ENCODE measurements at places on chromosomes 3 and 15.
A peak's percentile ranks its signal among the peaks of the same experiment; 100 is the strongest.

DNA sequence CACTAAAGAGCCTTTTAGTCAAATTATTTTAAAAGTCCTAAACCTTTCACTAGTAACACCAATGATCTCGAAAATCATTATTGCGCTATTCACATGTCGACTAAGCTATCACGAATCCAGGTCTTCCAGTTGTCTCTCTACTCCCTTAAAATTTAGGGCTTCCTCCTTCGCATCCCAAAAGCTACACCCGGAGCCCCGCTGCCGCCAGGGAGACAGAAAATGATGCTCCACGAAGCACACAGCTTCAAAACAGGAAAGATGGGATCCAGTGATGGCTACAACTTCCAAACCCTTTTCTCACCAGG, 253 bp downstream of the IFT80 start:
- no peak for DNase-seq

GRCh38 chr15:33866101-33866737, 102.1 kb upstream of the CHRM5 start:
- no peak for DNase-seq

- DNase-seq: no peak
These were observed 40.5 kb downstream of the FILIP1L start for GRCh38 chr3:100073714-100074307.

DNA sequence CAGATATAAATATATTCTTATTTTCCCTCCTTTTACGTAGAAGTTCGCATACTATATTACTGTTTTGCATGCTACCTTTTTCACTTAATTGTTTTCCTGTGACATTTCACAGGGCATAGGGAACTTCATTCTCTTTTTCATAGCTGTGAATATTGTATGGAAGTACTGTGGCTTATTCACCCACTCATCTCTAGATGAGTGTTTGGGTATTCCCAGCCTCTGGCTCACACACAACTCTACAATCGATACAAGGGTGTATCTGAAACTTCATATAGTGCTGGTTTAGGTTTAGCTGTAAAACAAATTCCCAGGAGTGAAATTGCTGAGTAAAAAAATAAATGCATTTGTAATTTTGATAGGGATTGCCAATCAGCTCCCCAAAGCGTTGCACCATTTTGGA, 55.3 kb upstream of the MAGI1 start:
- DNase-seq: no peak

GRCh38 chr3:13040361-13041074, 32.7 kb downstream of the IQSEC1 start:
- no peak for DNase-seq

DNA sequence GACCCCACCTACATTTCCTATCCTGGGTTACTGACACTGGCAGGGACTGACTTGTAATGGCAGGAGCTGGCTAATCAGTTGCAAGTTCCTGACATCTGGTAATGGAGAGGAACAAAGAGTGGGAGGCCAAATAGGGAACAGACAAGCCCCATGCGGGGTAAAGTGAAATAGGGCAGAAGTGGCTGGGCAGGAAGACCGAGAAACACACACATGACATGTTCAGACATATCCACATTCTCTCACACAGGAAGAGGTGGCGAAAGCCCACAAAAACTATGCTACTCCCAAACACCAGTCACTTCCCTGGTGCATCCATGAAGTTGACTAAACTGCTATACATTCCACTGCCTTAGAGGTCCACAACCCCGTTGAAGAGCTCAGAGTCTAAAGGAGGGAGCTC, 394.1 kb upstream of the TBL1XR1 start:
- no peak for DNase-seq

DNA sequence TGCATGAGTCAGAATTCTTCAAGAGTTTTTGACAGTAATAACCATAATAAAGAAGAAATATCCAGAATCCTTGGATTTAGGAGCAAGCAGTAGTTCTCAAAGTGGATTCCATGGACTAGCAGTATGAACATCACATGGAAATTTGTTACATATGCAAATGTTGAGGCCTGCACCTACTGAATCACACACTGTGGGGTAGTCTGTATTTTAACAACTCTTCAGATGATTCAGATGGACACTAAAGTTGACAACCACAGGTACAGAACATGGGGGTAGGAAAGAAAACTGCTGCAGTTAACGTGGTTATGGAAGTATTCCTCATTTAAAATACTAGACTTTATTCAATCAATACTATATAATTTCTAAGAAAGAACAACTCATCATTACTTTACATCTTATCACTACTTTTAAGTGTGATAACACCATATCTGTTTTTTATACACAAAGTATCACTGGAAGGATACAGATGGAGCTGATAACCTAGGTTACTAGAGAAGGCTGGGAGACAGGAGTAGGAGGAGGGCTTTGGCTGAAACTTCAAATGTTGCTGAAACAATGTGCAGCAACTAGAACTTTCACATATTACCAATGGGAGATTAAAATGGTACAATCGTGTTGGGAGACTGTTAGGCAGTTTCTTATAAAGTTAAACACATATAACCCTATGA, 11.7 kb downstream of the NEDD4 start:
- no peak for DNase-seq

DNA sequence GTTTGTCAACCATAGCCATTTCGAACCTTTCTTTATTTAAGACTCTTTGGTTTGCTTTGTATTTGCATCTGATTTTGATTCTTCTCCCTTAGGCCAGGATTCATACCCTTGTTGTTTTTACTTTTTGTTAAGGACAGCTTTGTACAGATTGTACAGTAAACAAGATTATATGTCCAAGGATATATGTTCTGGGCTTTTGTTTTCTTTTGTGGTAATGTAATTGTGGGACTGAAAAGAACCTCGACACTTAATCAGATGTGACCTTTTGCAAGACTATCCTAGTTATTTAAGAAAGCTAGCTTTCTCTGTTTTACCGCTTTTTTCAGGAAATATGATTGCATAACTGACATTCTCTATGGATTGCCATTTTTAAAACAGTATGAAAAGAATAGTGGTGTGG, 67.0 kb upstream of the SAMMSON start:
- no peak for DNase-seq

GRCh38 chr3:181278468-181279238, 289.1 kb upstream of the DNAJC19 start:
- no peak for DNase-seq

DNA sequence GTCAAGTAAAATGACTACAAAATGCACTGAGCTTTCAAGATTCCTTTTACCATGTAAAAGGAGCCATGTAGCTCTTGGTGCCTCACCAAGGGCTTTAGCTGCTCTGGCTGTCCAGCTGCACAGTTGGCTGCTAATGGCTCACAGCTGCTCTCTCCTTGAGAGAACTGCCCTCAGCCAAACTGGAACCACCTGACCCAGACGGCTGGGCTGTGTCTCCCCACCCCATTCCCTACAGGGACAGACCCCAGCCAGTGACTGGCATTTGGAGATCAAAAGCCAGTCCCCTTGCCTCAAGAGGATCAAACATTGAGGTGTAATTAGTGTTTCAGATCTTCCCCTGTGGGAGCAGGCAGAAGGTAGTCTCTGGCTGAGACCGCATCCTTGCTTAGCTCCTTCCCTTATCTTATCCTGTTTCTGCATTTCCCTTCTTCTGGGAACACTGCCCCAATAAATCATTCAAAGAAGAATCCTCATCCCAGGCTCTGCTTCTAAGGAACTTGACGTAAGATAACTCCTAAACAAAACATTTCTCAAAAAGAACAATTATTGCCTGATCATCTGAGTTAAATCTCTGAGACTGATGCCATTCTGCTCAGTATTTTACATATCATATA, 28.6 kb upstream of the UBE2E2 start:
- DNase-seq: no peak

DNA sequence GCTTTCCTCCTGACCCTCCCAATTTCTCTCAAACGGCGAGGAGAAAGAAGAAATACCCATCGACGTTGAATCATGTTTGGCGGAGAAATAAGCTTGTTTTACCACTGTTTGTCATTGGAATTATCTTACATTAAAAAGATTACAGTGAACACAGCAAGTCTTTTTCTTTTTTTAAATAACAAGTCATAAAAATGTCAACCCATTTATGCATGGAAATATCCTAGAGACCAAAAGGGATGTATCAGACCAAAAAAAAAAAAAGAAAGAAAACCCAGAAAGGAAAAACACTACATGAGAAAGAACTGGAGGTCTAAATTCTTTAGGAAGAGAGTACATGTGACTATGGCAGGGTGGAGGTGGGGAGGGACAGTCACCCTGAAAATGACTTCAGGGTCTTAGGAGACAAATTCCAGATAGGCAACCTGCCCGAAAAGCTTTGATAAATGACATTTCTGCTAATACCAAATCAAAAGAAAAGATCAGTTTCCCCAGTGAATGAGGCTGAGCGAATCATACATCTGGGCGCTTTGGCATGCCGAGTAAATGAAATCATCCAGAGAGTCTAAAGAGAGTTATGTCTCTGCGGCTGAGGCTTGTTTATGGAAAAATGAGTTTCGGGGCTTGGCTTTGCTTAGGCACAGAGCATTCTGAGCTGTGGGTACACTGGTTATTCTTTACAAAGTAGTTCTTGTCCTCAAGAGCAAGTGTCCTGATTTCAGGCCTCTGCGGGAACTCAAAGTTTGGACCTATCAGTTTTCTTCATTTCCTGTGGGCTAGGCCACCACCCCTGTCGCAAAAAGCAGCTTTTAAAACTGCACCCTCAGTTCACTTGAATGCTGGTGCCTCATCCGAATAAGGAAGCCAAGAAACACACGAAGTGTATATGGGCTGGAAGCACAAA, 110.1 kb upstream of the TGFBR2 start:
- DNase-seq: no peak

DNA sequence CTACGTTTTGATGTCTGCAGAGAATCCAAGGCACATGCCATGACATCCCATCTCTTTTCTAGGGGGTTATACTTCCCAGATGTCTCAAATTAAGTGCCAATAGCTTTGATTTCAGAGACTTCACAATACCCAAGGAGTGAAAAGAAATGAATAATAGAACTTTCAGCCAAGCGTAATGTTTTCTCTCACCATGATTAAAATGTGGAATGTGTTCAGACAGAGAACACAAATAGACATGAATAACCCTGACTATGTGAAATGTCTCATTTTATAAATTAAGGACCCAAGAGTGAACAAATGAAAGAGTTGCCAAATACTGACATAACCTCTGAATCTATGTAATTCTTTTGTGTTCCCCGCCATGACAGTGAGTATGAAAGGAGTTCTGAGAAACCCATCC, 123.6 kb upstream of the GAP43 start:
- no peak for DNase-seq

DNA sequence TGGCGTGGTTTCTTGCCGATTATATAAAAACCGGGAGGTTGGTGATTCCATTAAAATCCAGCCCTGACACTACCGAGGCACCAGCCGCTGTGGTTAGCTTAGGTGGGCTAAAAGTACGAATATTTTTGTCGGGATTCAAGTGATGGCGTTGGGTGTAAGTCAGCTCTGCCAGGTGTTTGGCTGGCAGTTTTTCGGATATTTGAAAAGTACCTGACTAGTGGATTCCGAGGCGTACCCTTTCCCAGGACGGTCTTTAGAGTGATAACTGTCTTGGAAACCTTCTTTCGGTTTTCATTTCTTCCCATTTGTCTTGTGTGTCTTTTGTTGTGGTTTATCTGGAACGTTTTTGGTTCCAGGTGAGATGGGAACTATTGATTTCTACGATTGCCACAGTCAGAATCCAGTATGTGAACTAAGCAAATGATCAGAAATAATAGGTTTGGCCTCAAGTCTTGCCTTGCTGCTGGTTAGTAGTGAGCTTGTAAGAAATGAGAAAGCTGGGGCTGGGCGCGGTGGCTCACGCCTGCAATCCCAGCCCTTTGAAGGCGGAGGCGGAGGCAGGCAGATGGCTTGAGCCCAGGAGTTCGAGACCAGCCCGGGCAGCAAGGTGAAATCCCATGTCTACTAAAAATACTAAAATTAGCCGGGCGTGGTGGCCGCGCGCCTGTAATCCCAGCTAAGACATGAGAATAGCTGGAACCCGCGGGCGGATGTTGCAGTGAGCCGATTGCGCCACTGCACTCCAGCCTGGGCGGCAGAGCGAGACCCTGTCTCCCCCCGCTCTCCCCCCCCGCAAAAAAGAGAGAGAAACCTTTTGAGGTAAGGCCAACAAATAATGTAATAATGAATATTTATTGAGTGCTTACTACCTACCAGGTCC, 1.4 kb downstream of the FYTTD1 start:
- peak; percentile 10 for DNase-seq

GRCh38 chr15:35038626-35039451, 46.3 kb downstream of the NANOGP8 start:
- no peak for DNase-seq

GRCh38 chr3:37319784-37320183, 145.4 kb upstream of the LRRFIP2 start:
- no peak for DNase-seq

- DNase-seq: no peak
These were observed 630 bp downstream of the KIF15 start for GRCh38 chr3:44762170-44762677.

DNA sequence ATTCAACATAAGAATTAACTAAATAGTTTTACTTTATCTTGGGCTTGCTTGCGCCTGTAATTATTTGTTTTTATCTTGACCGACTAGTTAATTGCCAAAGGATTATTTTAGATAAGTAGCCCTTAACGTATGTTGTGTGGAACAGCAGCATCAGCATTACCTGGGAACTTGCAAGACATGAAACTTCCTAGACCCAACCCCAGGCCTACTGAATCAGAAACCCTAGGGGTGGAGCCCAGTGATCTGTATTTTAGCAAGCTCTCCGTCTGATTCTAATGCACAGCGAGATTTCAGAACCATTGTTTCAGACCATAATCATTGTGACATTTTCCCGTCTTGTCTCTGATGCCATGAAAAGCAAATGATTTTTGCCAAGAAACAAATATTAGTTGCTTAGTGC, 31.1 kb downstream of the FILIP1L start:
- DNase-seq: no peak

GRCh38 chr3:86282106-86282787, 708.7 kb downstream of the VGLL3 start:
- no peak for DNase-seq

GRCh38 chr15:68632101-68632500, 53.3 kb downstream of the CORO2B start:
- DNase-seq: no peak

DNA sequence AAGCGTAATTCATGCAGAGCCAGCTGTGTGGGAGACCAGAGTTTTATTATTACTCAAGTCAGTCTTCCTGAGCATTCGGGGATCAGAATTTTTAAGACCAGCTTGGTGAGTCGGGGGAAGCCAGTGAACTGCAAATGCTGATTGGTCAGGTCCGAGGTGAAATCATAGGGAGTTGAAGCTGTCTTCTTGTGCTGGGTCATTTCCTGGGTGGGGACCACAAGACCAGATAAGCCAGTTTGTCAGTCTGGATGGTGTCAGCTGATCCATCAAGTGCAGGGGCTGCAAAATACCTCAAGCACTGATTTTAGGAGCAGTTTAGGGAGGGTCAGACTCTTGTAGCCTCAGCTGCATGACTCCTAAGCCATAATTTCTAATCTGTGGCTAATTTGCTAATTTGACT, 228.1 kb upstream of the ATP10A start:
- DNase-seq: no peak

DNA sequence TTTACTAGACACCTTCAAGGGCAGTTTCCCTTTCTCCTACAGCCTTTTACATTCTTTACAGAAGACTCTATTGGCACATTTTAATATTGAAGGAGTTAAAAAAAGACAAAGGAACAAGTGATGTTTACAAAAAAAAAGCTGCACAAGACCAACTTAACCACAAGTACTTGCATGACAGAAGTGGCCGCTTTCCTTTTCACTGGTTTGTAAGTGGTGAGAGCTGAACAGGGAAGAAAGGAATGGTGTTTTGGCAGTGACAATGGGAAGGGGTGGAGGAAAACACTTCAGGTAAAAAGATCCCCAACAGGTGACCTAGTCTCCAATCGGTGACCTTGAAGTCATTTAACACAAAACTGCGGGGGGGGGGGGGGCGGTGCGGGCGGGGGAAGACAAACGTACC, 1.1 kb downstream of the WDR72 start:
- DNase-seq: no peak
